Activated CD4-positive, alpha-beta T cell treated with anti-CD3 and anti-CD28 coated beads, Interleukin-2, Interleukin-6, amounts not matched to agents 100 ng/mL and 50 ng/mL, durations not matched to agents 16 hours and 8 hours (primary cell): ENCODE measurements at places on chromosomes 4 and X.

DNA sequence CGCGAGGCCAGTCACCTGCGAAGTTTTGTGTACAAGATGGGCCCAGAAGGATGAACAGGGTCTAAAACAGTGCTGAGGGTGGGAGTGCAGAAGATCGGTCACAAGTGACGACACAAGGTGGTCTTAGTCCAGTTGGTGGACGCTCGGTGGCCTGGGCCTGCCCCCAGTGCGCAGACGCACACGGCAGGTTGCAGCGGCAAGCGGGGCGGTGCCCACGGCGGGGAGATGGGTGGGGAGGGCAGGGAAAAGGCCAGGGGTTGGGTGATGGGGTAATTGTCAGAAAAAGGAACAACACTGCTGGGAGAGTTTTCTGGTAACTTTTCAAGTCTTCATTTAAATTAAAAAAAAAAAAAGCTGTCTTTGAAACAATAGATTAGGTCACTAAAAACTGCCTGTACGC lies 1.0 kb upstream of the PRDX4 start:
- no peak for DNase-seq

- DNase-seq: no peak
Observed at GRCh38 chr4:89258506-89258905, 49.1 kb downstream of the GPRIN3 start.

DNA sequence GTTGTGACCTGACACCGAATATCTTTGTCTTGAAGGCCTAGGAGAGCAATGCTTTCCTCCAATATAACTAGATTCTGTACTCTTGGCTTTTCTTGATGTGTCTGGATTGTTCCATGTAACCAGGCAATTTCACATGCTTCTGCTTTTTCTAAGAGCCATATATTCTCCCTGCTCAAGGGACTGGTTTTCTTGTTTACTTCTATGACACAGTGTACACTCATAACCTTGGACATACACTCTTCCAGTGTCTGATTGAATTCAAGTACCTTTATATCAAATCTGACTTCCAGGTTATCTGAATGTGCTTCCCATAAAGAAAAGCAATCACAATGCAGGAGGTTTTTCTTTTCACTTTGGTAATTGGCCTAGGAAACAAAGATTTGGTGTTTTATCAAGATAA lies 17.4 kb upstream of the EIF4E start:
- DNase-seq: no peak

- no peak for DNase-seq
Observed at GRCh38 chr4:140944572-140944971, 188.4 kb upstream of the TBC1D9 start.

DNA sequence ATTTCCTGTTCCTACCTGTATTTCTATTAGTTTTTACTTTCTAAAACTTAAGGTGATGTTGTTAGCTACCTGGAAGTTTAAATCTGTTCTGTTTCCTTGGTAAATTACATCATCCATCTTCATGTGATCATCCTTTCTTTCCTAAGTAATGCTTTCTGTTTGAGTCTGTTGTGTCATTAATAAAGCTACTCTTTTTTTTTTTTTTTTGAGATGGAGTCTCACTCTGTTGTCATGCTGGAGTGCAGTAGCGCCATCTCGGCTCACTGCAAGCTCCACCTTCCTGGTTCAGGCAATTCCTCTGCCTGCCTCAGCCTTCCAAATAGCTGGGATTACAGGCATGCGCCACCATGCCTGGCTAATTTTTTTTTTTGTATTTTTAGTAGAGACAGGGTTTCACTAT lies 73.3 kb downstream of the FIP1L1 start:
- no peak for DNase-seq

DNA sequence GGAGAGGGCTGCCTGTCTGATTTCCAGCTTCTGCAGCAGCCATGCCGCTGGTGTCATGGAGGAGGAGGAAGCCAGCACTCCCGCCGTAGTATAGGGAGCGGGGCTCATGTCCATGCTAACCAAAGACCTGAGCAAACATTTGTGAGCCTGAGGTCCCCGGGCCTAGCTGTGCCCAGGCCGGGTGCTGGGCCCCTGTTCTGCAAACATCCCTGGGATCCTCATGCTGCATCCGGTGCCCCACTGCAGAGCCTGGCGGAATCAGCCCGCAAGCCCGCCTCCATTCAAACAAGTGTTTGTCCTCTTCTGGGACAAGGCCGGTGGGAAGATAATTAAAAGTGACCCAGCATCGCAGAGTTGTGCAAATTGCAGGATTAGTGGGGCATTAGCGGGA lies 106.3 kb downstream of the SORCS2 start:
- DNase-seq: no peak

GRCh38 chrX:134368126-134368525 lies 91.8 kb upstream of the HPRT1 start:
- DNase-seq: no peak
